ENCODE measurements at places on chromosomes 6 and 20.
A peak's percentile ranks its signal among the peaks of the same experiment; 100 is the strongest.

GRCh38 chr20:61027218-61027617, 224.8 kb upstream of the CDH4 start:
- no peak for DNase-seq

GRCh38 chr20:19828232-19828631, 70.2 kb downstream of the RIN2 start:
- peak; percentile 70 for DNase-seq

DNA sequence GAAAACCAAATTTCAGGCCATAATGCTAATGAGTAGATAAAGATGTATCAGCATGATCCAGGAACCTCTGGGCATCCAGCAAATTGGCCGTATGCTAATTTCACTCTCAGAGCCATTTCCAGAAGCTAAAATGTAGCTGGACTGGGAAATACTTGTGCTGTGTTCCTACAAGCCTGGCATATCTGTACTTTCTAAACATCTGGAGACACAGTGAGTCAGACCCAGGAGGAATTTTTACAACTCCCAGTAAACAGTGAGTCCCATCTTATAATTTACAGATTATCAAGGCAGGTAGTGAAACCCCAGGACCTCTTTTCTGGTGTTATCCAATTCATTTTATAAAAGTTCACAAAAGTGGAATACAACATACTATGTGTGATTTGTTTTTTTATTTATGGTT, 683.0 kb upstream of the ADGRB3 start:
- no peak for DNase-seq

- DNase-seq: peak; percentile 71
These were observed 817 bp downstream of the ME1 start for GRCh38 chr6:83429857-83430610.

GRCh38 chr20:51183451-51183850, 160.5 kb upstream of the KCNG1 start:
- DNase-seq: no peak

GRCh38 chr20:32191422-32191821, 16.1 kb downstream of the PLAGL2 start:
- DNase-seq: no peak

GRCh38 chr6:87697581-87698546, 4.2 kb downstream of the AKIRIN2 start:
- DNase-seq: peak; percentile 7

DNA sequence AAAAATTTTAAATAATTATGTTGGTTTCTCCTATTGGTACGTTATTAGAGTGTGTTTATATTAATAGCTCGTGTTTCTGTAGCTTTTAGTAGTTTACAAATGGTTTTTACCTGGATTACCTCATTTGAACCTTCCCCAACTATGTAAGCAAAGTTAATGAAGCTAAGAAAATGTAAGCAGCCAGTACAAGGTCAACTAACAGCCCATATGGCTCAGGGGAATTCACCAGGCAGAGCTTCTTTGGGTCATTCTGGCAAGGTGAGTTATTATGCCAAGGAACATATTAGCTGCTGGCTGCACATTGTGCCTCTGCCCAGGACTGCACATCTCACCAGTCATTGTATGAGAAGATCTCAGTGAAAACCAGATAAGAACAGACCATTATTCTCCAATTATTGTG, 27.0 kb upstream of the MARCKS start:
- DNase-seq: no peak

DNA sequence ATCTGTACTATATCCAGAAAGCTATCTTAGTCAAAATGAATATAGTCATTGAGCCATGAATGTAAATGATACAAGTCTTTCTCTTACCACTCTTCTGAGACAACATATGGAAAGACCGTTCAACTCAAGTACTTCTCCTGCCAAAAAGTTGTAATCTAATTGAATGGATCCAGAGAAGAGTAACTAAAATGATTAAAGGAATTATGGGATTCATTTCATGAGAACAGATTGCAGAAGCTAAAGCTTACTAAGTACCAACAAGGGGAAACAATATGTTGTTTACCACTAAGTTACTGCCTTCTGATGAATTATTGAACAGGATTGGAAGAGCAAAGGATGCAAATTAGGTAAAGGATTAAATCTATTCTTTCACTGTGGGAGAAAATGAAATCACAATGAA, 2.0 kb upstream of the LGSN start:
- no peak for DNase-seq

- no peak for DNase-seq
These were observed 158.2 kb downstream of the QRSL1 start for GRCh38 chr6:106787327-106788196.

DNA sequence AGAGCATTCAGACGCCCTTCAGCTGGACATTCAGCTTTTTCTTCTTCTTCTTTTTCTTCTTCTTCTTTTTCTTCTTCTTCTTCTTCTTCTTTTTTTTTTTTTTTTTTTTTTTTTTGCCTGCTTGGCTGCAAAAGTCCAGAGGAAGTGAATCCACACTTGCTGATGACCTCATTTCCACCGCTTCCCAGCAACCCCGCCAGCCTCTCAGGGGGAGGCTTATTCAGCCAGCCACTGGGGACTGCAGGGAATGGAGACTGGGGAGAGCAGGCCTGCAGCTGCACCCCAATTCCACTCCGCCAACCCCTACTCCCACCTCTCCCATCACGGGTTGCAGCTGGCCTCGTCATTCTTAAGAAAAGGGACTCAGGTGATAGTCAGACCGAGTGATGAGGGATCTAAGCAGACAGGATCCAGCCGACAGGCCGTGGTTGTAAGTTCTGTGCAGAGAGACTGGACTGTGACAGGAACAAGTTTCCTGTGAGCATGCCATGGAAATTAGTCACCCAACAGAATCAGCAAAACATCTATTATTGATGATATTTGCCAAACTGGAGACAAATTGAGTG, 59.0 kb upstream of the QKI start:
- peak; percentile 91 for DNase-seq

DNA sequence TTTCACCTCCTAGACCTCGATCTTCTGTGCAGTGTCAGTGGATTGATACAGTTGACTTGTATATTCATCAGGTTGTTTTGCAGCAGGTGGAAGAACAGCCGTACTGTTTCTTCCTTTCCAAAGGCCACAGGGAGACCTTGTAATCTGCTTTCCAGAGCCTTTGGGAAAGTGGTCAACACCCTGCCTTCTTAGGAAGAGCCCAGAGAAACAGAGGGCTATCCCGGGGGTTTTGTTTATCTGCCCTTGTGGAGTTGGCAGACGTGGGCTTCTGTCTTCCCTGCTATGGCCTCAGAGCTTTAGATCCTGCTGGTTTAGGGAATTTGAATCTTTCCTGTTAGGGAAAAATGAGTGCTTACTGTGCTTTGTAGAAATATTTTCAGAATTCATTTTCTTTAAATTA, 19.6 kb downstream of the STX16 start:
- no peak for DNase-seq

DNA sequence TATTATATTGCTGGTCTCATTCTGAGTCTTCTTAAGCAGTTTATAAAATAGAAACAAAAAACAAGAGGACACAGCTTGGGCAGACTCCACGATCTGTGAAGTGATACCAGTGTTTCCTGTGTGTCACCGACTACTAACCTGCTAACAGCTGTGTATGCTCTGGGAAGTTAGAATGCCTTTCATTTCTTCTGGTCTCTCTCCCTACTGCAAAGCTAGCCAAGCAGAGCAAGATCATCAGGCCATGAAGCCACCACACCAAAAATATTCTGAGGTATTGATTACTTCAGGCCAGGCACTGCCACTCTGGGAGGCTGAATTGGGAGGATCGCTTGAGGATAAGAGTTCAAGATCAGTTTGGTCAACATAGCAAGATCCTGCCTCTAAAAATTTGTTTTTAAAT, 46.9 kb upstream of the SMIM29 start:
- DNase-seq: no peak

GRCh38 chr6:36290668-36291620, 21.1 kb downstream of the PNPLA1 start:
- DNase-seq: peak; percentile 46

GRCh38 chr6:75331151-75331550, 46.6 kb upstream of the TMEM30A start:
- no peak for DNase-seq

- peak; percentile 76 for DNase-seq
These were observed 1.3 kb upstream of the LRRC1 start for GRCh38 chr6:53793318-53794136.

DNA sequence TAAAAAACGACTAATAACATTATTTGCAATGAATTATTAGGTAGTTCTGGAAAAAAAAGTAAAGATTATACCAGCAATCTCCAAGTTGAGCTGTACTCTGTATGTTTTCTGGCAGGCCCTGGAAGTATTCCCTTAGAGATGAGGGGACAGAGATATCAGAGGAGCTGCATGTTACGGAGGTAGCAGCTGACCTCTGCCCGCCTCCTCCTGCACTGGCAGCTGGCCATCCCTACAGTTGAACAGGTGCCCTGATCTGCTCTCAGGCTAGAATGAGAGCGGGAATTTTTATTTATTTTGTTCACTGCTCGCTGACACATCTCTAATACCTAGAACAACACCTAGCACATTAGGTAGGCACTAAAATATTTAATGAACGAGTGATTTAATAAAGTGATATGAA, 23.1 kb downstream of the FBXL4 start:
- no peak for DNase-seq

- DNase-seq: no peak
These were observed at the start of gene TAAR5 for GRCh38 chr6:132589454-132589853. Gene TAAR5, minus strand, starts transcription at chr6:132589741. Its CDS starts 55 bp downstream, at chr6:132589686.

DNA sequence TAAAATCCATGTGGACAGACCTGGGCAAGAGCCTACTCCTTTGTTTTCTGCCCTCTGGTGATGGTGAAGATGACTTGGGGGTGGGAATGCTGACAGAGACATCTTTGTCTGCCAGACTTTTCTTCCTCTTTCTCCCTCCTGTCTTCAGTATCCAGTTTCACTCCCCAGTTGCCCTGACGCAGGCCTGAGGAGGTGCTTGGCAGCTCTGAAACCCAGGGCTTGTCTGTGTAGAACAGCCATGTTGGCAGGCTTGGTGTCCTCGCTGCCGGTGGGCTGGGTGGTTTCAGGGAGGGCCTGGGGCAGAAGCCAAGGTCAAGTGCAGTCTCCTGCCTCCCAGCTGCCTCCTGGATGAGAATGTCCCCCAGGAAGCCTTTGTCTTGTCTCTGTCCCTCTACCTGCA, 22.5 kb downstream of the CCDC167 start:
- no peak for DNase-seq

DNA sequence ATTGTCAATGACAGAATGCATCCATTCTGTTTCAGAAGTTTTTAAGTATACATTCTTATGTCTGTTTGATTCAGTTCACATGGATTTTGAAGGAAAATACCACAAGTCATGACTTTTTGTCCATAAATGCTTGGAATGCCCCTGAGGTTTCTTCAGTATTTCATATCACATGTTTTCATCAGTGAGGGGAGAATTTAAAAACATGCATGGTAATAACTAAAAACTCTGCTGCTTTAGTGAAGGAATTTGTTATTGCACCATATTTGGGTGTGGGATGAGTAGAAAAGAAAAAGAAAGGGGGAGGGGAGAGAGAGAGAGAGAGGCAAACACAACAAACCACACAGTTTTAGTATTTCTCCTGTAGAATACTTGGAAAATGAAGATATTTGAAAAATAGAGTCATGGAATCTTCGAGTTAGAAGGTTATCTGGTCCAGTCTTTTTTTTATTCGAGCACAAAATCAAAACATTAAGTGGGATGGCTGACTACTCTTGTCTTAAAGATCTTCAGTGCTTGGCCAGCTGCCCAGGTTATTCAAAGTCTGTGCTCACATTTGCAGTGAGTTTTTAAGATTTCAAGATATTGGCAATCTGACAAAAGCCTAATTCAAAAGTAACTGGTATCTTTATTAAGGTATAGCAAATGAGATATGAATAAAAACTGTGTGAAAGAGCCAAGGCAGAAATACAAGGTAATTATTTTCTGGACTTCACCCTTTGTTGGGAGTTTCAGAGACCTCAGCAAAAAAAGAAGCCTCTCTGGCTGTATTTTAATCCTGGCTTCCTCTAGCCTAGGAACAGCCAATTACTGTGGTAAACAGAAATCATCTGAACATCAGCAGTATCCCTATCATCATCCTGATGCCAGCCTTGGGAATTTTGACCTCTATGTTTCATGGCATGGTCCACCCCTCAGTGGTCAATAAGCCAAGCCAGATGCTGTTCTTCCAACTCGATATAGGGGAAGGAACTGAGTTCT, 687.9 kb upstream of the CITED2 start:
- DNase-seq: peak; percentile 60

GRCh38 chr6:41258196-41258493, 28.3 kb downstream of the TREM1 start:
- DNase-seq: no peak

GRCh38 chr6:18329776-18330175, 57.4 kb upstream of the RNF144B start:
- no peak for DNase-seq

DNA sequence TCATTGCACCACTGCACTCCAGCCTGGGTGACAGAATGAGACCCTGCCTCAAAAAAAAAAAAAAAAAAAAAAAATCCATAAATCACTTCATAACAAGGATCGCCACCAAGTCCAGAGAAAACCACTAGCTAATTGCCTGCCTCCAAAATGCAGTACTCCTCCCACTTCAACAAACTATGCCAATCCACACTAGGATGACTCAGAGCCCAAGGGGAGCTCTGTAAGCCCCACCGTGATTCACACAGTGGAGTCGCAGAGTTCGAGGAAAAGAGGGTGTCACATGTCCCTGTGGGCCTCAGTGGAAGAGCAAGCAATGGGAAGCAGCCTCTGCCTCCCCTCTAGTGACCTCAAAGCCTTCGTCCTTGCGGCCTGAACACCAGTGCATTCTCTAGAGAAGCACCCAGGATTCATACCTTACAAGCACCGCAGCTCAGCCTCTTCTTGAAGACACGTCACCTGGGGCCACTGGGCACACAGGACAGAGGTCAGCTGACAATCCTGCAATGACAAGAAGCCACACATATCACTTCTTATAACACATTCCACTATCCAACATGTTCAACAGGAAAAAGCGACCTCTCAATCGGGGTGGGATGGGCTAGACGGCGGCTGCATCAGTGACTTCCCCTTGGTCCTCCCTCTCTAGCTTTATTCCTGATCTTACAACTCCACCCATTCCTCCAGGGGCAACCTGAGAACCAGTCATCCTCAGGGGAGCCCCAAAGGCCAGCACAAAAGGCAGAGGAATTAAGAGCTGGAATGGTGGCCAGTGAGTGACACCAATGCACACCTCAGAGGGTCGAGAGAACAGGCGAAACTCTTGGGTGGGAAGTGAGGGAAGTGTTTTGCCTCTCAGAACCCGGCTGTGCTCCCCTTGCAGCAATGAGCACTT, 8.9 kb downstream of the SNHG17 start:
- peak; percentile 89 for DNase-seq

- DNase-seq: no peak
These were observed 10.3 kb upstream of the SLC22A16 start for GRCh38 chr6:110486756-110487155.

- peak; percentile 84 for DNase-seq
These were observed 23.6 kb upstream of the TMEM181 start for GRCh38 chr6:158536084-158536890.

DNA sequence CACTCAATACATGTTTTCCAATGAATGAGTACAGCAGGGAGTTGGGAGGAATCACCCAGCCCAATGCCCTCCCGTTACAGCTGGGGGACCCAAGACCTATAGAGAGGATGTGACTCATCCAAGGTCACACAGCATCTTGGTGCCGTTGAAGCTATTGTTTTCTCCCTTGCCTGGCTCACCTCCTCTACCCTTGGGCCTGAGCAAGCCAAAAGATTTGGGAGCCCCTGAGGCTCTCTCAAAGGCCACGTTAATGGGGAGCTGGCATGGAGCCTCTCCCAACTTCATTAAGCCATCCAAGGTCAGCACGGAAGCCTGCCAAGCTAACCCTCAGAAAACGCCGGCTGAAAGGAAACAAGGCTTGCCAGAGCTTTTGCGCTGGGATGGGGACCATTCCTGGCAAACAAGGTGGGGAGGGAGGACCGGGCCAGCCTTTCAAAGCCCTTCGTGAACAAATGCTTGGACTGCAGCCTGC, 30.4 kb downstream of the KCNB1 start:
- peak; percentile 56 for DNase-seq

- no peak for DNase-seq
These were observed 127.3 kb downstream of the ATXN1 start for GRCh38 chr6:16633961-16634360.

Measured in Daoy (cell line).